ENCODE measurements at places on chromosomes 2 and 18.

DNA sequence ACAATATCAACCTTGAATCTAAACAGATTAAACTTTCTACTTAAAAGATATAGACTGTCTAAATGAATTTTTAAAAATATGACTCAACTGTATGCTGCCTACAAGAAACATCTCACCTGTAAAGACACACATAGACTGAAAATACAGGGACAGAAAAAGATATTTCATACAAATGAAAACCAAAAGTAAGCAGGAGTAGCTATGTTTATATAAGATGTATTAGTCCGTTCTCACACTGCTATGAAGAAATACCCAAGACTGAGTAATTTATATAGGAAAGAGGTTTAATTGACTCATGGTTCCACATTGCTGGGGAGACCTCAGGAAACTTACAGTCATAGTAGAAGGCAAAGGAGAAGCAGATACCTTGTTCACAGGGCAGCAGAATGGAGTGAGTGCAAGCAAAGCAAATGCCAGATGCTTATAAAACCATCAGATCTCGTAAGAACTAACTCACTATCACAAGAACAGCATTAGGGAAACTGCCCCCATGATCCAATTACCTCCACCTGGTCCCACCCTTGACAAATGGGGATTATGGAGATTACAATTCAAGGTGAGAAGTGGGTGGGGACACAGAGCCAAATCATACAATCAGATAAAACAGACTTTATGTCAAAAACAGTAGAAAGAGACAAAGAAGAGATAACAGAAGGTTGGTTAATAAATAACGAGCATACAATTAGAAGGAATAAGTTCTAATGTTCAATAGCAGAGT, 214.4 kb upstream of the SLC39A10 start:
- DNase-seq: no peak

DNA sequence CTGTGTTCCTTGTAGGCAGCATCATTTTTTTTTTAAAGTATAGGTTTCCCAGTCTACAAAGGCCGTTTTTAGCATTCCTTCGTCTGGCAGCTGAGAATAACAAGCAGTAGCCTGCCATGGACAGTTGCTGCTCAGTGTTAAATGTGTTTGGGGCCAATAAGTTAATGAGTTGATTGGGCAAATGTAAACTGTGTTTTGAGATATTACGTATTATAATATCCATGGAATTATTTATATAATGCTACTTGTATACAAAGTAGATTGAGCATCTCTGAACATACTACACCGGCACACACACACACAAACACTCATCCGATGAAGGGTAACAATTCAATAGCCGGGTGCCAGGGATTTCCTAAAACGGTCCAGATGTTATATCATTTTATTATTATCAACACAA, 97.2 kb downstream of the IRS1 start:
- DNase-seq: no peak

DNA sequence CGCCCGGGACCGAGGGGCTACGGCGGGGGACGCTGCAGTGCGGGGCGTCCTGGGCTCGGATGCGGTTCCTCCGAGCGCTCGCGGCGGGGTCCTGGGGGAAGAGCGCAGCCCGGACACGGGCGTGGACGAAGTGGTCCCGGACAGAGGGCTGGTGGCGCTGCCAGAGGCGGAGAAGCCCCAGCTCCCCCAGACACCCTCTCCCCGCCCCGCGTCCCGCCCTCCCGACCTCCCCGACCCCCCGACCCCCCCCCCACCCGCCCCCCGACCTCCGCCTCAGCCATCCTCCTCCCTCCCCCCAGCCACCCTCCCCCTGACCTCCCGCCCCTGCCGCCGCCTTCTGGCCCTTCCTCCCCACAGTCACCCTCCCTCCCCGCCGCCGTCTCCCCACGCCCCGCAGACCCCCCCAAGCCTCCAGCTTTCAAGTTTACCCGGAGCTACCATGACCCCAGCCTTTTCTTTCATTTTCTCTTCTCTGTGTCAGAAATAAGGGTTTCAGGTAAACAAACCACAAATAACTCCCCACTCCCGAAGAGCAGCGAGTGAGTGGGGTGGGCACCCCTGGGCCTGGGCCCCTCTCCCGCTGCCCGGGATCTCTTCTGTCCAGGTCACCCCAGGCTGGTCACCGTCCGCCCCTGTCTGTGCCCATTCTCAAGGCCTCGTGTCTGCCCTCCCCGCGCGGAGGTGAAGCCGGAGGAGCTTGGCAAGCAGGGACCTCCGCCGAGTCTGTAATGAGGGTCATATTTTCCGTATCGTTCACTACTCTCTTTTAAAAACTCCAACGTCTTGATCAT, 5.1 kb downstream of the NFATC1 start:
- no peak for DNase-seq

DNA sequence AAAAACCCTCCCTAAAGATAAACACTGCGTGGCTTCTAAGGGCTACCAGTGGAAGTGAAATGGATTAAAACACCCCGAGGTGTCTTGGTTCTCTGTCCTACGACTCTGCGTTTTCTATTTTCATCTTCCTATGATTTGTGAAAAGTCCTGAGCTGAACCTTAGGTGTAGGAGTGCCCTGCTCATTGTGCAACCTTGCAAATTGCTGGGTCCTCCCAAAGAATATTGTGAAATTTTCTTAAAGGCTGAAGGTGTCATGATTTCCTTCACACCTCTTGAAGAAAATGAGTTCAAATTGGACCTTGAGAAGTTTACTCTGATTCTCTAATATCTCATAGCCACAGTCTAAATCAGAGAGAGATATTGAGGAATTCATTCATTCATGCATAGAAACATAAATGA, 1.8 kb upstream of the SLC19A3 start:
- no peak for DNase-seq

DNA sequence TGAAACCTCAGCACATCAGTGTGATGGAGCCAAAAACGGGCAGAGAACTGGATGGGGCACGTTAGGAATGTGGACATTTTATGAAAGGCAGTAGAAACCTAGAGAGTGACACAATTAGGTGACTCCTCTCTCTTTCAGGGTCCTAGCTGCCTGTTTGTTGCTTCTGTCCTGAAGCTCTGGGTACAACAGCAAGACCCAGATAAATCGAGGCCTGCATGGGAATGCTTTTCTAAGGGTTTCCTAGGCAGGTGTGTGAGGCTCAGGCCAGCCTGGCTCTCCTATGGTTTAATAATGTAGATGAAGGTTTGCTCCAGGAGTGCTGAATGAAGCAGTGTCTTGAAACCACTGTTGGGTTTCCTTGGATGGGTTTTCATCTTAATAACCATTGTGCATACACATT, 517.1 kb upstream of the RAB6C start:
- DNase-seq: no peak

- DNase-seq: no peak
Observed at GRCh38 chr2:26238311-26238958, 6.0 kb downstream of the HADHA start.

- no peak for DNase-seq
Observed at GRCh38 chr2:35891936-35892335, 463.6 kb upstream of the CRIM1 start.

DNA sequence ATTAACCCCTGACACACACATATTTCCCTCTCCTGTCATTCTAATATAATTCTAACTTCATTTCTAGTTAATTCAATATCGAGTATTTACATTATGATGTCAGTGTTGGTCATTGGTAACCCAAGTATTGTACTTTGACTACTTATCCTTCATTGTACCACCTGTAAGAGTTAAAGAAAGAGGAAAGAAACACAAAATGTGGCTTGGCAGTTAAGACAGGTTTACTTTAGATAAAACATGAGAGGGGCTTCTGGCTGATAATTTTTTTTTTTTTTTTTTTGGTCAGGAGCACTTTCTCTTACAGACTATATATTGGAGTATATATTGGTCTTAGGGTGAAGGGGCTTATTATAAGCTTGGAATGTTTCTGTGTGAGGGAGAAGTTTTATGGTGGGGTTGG, 57.0 kb upstream of the ACYP2 start:
- DNase-seq: no peak

DNA sequence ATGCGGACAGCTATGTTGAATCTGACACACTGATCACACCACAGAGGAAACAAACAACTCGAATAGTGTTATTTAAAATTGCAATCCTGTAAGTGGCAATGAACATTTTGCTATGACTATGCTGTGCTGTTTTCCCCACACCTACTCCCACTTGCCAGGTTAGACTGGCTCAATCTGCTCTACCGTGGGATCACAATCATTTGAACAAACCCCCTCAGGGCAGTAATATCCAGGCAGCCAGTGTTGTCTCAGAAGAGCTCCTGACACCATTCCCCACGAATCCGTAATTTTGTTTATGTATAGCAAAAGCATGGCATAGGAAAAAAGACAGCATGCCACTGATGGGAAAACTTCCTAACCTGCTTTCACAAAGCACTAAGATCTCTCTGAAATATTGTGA, 284.3 kb downstream of the ERBB4 start:
- DNase-seq: no peak

DNA sequence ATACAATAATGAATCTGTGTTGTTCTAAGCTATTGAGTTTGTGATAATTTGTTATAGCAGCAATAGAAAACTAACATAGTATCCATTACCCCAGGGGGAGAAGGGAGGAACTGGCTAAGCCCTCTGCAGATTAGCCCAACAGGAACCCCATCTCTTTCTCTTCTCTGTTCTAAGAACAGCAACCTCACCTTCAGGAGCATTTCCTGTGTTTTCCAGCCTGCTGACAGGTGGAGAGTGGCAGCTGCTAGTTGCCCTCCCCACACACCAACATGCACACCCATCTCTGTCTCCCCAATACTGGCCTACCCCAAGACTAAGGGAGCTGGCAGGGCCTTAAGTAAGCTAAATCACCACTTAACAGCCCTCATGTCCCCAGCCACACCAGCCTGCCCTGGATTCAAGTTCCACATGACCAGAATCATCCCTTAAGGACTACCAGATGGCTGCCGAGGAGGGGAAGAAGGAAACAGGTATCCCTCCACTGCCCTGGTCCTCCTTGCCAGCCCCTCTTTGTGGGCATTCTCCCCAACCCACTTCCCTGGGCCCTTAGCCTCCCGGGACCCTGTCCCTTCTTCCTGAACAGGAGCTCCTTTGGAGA, 52.8 kb downstream of the TRABD2A start:
- DNase-seq: no peak

GRCh38 chr2:20144196-20144595, 80.7 kb downstream of the SDC1 start:
- DNase-seq: no peak

DNA sequence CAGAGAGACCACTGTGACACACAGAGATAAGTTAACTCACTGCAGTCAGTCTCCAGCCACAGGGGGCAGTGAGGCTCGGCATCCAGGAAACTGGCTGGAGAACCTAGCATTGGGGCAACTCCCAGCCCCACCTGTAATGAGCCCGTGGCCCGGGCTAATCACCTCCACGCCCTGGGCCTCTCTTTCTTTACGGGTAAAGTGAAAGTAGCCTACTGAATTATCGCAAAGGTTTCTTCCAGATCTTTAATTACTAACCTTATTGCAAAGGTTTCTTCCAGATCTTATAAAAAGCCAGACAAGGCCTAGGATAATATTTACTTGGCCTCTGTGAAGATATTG, 45.7 kb upstream of the ACAA2 start:
- no peak for DNase-seq

GRCh38 chr18:30298769-30299168, 743.8 kb downstream of the DSC3 start:
- no peak for DNase-seq

DNA sequence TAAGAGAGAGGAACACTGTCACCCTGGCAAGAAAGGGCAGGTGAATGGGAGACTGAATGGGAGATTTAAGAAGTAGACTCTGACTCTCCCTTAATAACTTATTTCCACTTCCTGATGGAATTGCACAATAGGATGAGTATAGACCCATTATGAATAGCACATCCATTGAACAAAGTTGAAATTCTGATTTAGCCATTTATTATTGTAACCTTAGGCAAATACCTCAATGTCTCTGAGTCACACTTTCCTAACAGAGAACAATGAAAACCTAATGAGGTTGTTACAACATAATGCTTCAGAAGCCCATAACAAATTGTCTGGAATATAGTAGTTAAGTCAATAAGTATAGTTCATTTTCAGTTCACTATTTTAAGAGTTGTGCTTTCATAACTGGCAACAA, 78.9 kb downstream of the NRXN1 start:
- DNase-seq: no peak

DNA sequence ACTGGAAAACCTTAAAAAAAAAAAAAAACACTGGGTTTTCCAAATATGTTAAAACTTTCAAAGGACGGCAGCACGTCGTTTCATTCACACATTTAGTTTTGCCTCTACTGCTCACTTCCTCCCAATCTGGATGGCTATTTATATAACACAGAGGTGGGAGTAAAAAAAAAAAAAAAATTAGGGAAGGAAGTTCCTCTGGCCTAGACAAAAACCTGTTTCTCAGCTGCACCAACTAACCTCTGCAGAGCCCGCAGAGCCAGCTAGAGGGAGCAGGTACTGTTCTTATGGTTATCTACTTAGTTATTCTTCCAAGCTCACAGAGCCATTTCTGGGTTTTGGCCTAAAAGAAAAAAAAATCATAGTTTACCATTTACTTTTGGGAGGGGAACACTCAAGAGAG, 28.1 kb downstream of the SLC1A4 start:
- DNase-seq: no peak

DNA sequence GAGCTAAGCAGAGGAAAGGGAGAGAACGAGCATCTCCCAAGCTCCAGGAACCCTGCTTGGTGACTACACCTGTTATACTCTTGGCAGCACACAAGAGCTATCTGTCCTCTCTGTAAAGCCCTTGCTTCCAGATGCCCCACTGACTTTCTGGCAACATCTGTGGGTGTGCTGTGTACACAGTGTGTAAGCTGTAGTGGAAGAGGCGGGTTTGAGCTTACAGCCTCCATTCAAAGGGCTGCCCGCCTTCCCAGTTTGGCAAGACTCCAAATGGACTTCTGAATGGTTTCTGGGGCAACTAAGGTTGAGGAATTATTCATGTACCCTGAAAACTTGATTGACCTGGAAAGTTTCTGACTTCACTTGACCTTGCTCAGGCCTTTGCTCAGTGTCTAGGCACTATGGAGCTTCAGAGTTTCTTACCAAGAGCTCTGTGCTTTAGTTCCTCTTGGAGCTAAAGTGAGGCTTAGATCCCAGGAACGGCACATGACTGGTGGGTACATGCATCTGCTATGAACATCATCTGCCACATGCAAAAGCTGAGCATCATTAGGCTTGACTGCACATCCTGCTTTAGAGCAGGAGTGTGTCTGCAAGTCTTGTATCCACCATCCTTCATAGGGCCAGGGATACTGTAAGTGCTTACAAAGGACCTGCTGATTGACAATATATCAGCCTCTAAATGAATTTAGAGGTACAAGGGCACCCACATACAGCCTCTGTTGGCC, 290.9 kb upstream of the SIX2 start:
- DNase-seq: no peak

All from stimulated activated CD4-positive, alpha-beta T cell treated with anti-CD3 and anti-CD28 coated beads, Interleukin-1b, Interleukin-23, amount 100 ng/mL, for 1 hour (primary cell).